ENCODE measurements at places on chromosomes 4 and X.

DNA sequence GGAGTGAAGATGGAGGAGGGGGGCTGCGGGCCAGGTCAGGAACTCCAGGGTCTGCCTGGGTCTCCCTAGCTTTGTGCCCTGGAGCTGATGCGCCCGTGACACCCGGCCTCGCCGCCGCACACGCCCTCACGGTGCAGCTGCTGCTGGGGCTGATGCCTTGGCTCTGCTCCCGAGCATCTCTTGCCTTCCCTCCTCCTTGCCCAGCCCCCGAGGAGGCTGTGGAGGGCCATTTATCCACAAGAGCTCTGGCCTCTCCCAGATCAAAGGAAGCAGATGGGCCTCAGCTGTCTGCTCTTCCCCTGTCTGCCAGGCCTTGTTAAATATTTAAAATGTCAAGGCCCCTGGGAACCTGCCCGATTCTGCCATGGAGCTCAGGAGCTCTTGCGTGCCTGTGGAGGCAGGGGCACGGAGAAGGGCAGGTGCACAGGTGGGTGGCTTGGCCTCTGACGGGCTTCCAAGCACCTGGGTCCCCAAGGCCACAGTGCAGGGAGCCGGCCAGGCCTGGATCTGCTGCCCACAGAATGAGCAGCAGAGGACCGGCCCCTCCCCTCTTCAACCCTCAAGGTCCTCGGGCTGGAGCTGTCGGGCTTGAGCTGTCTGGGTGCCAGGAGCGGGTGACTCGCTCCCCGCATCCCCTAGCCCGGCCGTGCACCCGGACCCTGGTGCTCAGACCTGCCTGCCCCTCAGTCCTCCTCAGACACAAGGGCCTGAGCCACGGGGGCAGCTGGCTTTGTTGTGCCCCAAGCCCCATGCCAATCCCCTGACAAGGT lies 20.3 kb downstream of the ATP2B3 start:
- DNase-seq, result no peak

DNA sequence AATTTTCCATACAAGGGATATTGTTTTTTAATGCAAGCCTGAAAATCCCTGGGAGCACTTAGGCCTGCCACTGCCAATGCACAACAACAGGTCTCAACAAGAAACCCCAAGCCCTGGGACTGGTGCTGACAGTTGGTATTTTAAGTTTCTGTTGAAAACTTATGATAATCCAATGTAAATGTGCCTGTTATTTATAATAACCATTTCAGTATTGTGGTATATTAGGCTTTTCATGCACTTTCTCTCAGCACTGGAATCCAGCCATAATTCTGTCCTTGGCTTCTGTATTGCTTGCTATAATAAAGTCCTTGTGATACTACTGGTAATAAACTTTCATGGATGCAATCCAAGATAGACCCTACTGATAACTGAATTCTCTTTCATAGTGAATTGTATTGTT lies 218.9 kb downstream of the PCDH7 start:
- no peak for DNase-seq

DNA sequence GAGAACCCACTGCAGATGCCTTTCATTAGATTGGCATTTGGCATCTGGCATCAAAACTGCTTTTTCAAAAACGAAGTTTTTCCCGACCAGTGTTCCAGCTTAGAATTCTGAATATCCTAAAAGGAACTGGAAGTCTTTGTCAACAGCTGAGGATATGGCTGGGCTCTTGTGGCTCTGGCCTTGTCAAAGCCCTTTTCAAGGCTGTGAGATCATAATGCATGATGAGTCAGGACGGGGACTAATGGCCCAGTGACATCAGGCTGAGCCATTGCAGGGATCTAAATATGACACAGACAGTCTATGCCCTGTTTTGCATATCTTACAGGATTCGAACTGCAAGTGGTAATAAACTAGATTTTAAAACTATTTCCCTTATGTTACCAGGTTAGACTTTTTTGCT lies 306.4 kb downstream of the PTTG2 start:
- DNase-seq, result no peak

GRCh38 chr4:15695240-15695699 lies 7.6 kb upstream of the BST1 start:
- DNase-seq, result peak; percentile 97

- no peak for DNase-seq
Observed at GRCh38 chr4:26001413-26001812, 87.4 kb downstream of the SMIM20 start.

GRCh38 chr4:124178449-124179021 lies 534.0 kb downstream of the ANKRD50 start:
- DNase-seq, result no peak

DNA sequence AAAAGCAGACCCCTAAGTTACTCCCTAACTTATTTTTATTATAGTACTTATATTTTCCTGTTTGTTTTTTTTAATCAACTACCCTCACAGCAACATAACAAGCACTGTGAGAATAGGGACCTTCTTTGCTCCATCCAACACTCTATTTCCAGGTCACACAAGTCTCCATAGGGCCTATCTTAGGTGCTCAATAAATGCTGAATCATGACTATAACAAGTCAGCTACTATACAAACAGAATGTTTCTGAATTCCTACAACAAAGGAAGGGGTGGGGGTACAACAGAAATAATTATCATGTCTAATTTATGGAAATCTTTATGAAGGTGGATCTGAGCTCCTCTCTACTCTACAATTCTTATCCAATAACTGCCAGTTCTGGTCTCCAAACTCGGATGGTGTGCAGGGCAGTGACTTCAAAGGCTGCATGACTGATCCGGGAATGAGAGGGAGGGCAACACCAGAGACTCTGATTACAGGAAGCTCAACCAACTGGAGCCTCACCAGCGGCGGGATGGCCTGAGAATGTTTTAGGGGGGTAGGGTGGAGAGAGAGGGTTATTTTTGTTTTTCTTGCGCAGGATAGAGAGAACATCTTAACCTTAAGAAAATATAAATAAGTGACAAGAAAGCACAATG lies 71.1 kb downstream of the HADH start:
- no peak for DNase-seq

DNA sequence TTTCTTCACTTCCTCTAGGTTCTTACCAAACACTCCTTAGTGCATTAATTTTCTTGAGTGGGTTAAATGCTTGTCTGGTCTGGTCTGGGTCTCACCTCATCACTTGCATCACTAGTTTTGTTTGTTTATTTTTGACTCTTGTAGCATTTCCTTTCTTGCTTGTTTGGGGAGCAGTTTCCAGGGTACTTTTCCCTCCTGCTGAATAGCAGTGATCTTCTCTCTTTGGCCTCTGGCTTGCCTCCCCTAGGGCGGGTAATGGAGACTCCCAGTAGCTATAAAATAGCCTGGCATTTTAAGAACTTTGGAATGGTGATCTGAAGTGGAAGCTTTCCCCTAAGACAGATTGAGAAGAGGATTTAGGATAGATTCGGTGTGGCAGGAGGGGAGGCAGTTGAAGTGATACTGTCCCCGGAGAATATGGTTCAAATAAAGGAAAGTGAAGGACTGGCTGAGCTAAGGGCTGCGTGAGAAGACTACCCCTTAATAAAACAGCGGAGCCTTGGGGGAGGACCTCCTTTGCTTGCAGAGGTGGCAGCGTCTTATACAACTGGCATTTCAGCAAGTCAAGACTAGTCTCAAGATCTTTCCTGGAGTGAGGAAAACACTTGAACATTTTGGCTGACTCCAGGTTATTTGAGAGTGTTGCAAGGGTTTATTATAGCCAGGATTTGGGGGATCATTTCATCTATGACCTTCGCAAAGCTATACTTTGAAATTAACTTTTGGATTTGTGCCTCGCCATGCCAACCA lies 190.6 kb downstream of the FRAS1 start:
- DNase-seq, result no peak

DNA sequence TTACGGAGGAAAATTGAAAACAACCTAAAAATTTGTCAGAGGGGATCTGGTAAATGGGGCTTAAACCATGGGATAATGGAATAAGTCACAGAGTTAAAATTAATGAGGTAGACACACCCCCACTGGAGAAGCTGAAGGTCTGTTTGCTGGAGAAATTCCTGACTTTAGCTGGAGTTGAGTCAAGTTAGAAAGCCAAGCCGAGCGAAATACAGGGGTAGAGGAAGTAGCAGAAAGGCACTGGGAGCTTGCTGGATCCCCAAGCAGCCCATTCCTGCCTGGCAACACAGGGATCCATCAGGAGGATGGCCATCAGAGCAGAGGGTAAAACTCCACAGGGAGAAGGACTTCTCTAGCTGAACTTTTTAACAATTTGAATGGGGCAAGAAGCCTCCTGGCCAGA lies 163.8 kb downstream of the ATRX start:
- DNase-seq, result peak; percentile 0

- DNase-seq, result peak; percentile 40
Observed at GRCh38 chrX:10797466-10797865, 177.1 kb upstream of the MID1 start.

DNA sequence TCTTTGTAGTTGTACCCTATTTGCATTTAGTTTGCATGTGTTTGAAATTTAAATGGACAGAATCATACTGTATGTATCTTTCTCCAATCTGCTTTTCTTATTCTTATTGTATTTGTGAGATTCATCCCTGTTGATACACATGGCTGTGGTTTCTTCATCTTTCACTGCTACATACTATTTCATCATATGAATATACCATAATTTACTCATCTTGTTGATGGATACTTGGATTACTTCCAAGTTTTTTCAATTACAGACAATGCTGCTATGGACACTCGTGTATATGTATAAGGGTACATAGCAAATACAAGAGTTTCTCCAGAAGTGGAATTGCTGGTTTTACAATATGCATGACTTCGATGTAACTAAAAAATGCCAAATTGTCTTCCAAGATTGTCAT lies 11.8 kb upstream of the KLHL8 start:
- peak; percentile 28 for DNase-seq

GRCh38 chr4:188683571-188683970 lies 544.3 kb downstream of the TRIML1 start:
- no peak for DNase-seq

DNA sequence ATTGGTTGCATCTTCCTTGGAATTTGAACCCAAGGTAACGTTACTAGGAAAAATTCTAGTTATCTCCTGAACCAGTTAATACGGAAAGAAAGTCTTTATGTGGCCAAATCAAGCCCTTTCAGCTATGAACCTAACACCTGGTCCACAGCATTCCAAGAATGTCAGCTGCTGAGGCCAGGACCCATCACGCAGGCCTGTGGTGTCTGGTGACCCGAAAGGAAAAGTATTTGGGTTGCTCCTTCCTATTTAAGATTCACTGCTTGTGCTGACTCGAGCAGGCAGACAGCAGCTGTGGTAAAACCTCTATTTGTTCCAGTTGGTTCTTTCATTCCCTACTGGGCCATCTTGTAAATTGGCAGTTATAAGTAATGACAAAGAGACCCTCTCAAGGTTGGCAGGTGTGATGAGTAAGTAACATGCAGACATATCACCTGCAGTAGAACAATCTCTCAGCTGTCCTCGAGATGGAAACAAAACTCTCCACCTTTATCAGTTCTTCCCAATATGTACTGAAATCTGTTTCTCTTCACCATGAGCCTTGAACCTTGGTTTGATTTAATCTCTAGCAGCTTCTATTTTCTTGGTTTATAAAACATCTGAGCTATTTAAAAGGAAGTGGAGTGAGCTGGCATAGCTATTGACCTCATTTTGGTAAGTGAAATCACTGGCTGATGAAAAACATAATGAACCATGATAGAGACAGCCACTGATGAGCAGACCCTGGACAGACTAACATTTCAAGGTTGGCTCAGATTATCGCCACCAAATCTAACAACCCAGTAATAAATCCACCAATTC lies 182.1 kb upstream of the SMIM31 start:
- peak; percentile 44 for DNase-seq

DNA sequence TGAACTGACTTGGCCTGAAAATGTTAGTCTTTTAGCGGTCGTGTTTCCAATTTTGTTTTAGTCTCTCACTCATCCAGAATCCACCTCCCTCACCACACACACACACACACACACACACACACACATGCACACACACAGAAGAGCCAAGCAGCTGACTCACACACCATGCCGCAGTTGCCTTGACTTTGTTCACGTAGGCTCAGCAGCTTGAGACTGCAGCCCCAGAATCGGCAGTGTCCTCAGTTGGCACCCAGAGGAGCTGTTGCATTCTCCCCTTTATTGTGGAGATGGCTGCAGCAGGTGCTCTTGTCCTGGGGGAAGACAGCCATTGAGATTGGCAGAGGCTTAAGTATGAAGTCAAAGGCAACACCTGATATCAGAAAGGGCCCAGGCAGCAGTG lies 20.9 kb upstream of the XPNPEP2 start:
- DNase-seq, result peak; percentile 79

- DNase-seq, result peak; percentile 99
Observed at GRCh38 chr4:15754323-15754722, 23.8 kb upstream of the CD38 start.

- DNase-seq, result peak; percentile 75
Observed at GRCh38 chrX:102833136-102833535, 103.9 kb upstream of the RAB40AL start.

- no peak for DNase-seq
Observed at GRCh38 chr4:146282657-146283056, 68.3 kb downstream of the REELD1 start.

DNA sequence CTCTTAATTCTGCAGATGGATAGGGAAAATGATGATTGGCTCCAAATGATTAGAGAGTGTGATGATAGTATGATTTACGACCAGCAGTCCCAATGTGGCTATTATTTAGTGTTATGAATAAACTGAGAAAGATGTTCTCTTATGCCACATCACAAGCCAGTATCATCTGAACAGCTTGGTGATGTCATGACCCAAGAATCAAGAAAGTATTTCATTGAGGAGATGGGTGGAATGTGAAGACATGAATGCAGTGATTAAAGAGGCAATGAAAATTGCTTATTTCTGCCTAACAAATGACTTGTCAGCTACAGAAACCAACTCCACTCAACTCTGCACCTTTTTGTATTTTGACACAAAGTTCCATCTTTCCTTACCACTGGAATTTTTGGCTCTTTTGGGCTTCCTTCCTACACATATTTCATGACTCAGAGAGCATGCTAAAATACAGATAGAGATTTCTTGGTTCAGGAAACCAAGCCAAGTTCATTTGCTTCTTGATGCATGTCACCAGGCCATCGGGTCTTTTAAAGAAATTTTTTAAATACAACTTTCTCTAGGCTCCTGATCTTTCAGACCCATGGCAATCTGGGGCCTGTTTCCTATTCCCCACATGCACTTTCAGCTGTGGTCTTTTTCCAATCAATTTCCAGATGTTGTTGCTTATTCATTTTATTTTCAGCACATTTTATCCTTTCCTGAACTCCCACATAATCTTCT lies 174.2 kb downstream of the HHIP start:
- DNase-seq, result peak; percentile 81

- peak; percentile 88 for DNase-seq
Observed at GRCh38 chr4:182203872-182204411, 39.3 kb upstream of the TENM3 start.
